ENCODE measurements at places on chromosomes 5 and 9.

DNA sequence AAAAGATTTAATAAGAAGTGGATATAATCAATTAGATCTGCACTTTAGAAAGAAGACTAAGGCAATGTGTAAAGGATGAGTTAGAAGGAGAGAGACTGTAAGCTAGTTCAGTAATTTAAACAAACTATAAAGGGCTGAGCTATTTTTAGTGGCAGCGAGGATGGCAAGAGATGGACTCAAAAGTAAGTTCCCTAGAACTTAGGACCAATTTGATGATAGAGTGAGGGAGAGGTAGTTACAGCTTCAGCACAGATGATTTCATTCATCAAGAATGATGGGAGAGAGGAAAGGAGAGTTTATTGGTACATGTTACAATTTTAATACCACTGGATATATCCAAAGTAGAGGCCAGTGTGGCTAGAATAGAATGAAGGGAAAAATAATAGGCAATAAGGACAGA lies 19.1 kb downstream of the NADK2 start:
- no peak for DNase-seq

- DNase-seq = no peak
Observed at GRCh38 chr9:431701-432100, 217.0 kb downstream of the DOCK8 start.

DNA sequence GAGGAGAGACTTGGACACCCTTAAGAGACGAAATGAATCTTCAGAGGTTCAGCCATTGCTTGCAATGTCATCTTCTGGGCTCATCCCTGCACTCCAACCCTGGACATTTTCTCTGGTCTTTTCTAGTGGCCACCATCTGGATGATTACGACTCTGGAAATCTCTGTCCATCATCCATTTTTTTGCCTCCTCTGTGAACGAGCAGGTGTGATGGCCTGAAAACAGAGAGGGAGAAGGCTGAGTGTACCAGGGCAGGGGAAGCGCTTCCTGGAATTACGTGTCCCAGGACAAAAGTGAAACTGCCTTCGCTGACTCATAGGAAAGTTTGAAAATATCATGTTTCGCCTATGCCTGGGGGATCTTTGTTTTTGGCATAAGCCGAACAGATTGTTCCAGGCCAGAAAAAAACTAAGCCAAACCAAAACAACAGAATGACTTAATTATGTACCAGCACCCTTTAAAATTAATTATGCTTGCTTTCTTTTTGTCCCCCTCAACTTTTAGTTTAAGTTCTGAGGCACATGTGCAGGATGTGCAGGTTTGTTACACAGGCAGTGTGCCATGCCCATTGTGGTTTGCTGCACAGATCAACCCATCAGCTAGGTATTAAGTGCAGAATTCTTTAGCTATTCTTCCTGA lies 31.9 kb downstream of the ANKRD33B start:
- DNase-seq = no peak

DNA sequence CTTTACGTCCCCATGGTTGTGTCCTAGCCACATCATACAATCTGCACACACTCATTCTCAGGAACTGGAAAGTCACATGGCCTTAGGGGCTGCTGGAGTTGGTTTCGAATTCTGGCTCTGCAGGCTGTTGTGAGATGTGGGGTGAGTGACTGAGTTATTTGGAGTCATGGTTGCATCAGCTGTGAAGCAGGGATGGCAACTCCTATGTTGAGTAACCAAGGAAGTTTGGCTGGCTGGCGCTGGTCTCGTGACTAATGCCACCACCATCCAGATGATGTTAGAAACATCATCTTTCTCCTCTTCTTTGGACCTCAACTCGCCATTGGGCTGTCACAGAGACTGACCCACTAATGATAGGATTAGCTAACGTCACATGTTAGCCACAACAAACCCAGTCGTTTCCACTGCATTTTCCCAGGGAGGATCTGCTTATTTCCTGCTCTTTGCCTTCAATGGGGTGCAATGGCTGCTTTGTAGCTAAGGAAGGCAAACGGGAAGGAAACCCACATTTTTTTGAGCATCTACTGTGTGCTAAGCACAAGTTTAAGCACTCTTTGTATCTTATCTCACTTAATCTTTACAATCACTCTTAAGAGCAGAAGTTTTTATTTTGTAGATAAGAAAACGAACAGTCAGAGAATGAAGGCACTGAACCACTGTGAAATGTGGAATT lies 78.1 kb upstream of the UBTD2 start:
- no peak for DNase-seq
